ENCODE measurements at places on chromosomes 13 and 19. TPM values are rescaled to one million over a fixed set of nuclear protein-coding genes. Genes with fewer than 3 reads are reported as not detected.

The ZNF792 gene
- total RNA-seq: 55.2 TPM

The KCNRG gene
- 4.0 TPM for total RNA-seq

The MYO16 gene
- total RNA-seq: not detected

The LILRA6 gene
- not detected for total RNA-seq

The ODAD3 gene
- total RNA-seq: 0.05 TPM

The LILRB5 gene
- total RNA-seq: not detected

The ZNF439 gene
- 2.4 TPM for total RNA-seq

The OLFM4 gene
- total RNA-seq: 0.28 TPM

The GJB2 gene
- total RNA-seq: 0.05 TPM

The VSTM2B gene
- not detected for total RNA-seq

The OR7C1 gene
- total RNA-seq: not detected

The ZNF284 gene
- total RNA-seq: 2.4 TPM

The ANKLE1 gene
- 0.68 TPM for total RNA-seq

The KIR2DL4 gene
- not detected for total RNA-seq

The RAB20 gene
- total RNA-seq: 1.3 TPM

The TLE6 gene
- total RNA-seq: 2.7 TPM

The CGB7 gene
- total RNA-seq: not detected

The C2CD4C gene
- total RNA-seq: 5.9 TPM

The ALG5 gene
- total RNA-seq: 44.6 TPM

The SH2D3A gene
- 6.0 TPM for total RNA-seq

The TMEM255B gene
- total RNA-seq: 45.1 TPM

The PABPC3 gene
- 0.14 TPM for total RNA-seq

The UTP14C gene
- total RNA-seq: 17.3 TPM

The GZMM gene
- total RNA-seq: not detected

The PDX1 gene
- not detected for total RNA-seq

The DZIP1 gene
- total RNA-seq: 4.0 TPM

The NRTN gene
- 0.85 TPM for total RNA-seq

The RXFP2 gene
- not detected for total RNA-seq

The PLPPR3 gene
- not detected for total RNA-seq

The TEX101 gene
- not detected for total RNA-seq

The CYSLTR2 gene
- not detected for total RNA-seq

The CNFN gene
- not detected for total RNA-seq

The CYP4F12 gene
- not detected for total RNA-seq

The SOX1 gene
- total RNA-seq: not detected

The LHB gene
- total RNA-seq: not detected

The MAST1 gene
- 0.17 TPM for total RNA-seq

The LNX2 gene
- total RNA-seq: 12.8 TPM

The LGALS7B gene
- 1.4 TPM for total RNA-seq

The PNMA8C gene
- total RNA-seq: not detected

The LYL1 gene
- 55.0 TPM for total RNA-seq

The CACNA1A gene
- 0.14 TPM for total RNA-seq

The HCN2 gene
- total RNA-seq: 0.70 TPM

The OR7D2 gene
- total RNA-seq: under 0.01 TPM

The CEBPA gene
- 0.19 TPM for total RNA-seq

The PTH2 gene
- not detected for total RNA-seq

The CFAP97D2 gene
- total RNA-seq: not detected

The DHX34 gene
- total RNA-seq: 10.9 TPM

The CYP2F1 gene
- not detected for total RNA-seq

Data from dermis blood vessel endothelial cell (primary cell).